Type B pancreatic cell (in vitro differentiated cells): ENCODE measurements at places on chromosomes 6 and 20.

- no peak for DNase-seq
Observed at GRCh38 chr6:44029444-44030185, 97.6 kb downstream of the MRPL14 start.

GRCh38 chr20:1306316-1307135 lies 22.4 kb downstream of the SDCBP2 start:
- DNase-seq: no peak

DNA sequence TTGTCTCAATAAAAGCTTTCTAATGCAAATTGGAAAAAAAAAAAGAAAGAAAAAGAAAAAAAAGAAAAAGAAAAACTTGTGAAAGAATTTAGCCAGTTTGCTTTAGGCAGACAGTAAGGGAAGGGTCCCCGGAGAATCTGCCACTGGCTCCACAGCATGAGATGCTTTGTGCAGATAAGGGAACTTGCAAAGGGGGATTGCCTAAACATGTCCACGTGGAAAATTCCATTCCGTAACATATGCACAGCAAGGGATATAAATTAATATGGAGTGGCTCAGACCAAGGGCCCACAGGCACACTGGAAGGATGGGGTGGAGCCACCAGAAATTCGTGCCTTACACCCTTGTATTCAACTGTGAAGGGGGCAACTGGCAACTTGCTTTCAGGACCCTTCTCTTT lies 45.4 kb downstream of the MKKS start:
- DNase-seq: no peak

GRCh38 chr6:169427856-169428255 lies 174.2 kb upstream of the THBS2 start:
- DNase-seq: no peak

- DNase-seq: no peak
Observed at GRCh38 chr20:4708856-4709255, 12.9 kb upstream of the PRND start.
